ENCODE measurements at places on chromosomes 12 and 14.
A peak's percentile ranks its signal among the peaks of the same experiment; 100 is the strongest.

- no peak for DNase-seq
Observed at GRCh38 chr12:75561921-75562320, 50.5 kb upstream of the KRR1 start.

- no peak for DNase-seq
Observed at GRCh38 chr14:20002319-20002718, 356 bp downstream of the OR4Q2 start.

GRCh38 chr12:23464241-23464812 is 485.1 kb downstream of the SOX5 start:
- DNase-seq = no peak

DNA sequence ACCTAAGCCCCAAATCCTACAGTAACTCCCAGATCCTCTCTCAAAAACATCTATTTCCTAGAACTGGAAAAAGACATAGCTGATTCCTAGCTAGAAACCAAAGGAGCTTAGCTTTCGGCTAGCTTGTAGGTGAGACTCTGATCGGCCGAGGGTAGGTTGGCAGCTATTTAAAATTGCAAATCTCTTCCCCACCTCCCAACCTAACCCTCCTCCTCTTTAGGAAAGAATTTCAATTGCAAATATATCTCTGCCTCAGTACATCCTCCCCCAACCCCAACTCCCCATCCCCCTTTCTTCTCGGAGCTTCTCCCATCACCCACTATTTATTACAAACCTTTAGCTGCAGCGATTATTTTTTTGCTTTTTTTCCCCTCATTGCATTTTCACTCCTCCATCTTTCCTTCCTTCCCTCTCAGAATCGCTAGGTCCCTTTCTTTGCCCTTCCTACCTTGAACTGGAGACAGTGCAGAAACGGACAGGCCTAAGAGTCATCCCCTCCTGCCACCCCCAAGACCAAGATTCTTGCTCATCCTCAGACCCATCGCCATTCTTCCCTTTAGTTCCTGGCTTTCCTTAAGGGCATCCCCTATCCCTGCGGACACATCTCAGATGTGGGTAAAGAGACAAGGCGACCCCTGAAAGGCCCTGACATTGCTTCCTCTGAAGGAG is 13.4 kb downstream of the ZFHX2 start:
- no peak for DNase-seq

GRCh38 chr12:79692860-79693577 is 2.3 kb upstream of the PAWR start:
- DNase-seq = no peak

- DNase-seq = peak; percentile 59
Observed at GRCh38 chr14:104333646-104334423, 195.4 kb downstream of the KIF26A start.

DNA sequence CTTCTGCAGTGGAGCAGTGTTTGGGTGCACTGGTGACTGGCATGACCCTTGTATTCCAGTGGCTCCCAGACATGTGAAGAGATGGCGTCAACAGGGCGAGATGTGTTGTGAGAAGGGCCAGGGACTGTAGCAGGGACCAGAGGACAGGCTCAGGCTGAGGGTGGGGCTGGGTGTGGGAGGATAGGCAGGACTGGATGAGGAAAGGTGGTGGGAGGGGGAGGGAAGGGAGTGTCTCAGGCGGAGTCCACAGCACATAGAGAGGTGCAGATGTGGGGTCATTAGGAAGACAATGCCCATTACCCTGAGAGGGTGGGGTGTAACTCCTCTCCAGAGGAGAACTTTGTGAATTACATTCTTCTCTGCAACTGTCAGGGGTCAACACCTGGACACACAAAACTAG is 78.5 kb downstream of the DICER1 start:
- DNase-seq = no peak

DNA sequence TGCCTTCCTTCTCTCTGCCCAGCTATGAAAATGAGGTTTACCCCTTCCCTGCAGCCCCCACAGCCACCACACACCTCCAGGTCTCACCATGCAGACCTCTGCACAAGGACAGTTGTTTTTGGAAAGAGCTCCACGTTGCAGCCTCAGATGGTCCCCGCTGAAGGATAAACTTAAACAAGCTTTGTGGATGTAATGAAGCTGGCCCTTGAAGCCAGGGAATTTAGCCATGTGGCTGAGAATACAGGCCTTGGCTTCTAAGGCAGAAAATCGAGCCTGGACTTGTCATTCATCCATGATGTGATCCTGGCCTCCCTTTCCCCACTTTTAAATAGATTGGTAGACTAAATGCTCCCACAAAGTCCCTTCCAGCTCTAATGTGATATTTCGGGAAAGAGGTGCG is 79.4 kb downstream of the TBX3 start:
- DNase-seq = no peak

GRCh38 chr14:22991852-22992251 is 9.5 kb upstream of the AJUBA start:
- no peak for DNase-seq

- no peak for DNase-seq
Observed at GRCh38 chr12:117172168-117172567, 18.1 kb downstream of the FBXO21 start.

DNA sequence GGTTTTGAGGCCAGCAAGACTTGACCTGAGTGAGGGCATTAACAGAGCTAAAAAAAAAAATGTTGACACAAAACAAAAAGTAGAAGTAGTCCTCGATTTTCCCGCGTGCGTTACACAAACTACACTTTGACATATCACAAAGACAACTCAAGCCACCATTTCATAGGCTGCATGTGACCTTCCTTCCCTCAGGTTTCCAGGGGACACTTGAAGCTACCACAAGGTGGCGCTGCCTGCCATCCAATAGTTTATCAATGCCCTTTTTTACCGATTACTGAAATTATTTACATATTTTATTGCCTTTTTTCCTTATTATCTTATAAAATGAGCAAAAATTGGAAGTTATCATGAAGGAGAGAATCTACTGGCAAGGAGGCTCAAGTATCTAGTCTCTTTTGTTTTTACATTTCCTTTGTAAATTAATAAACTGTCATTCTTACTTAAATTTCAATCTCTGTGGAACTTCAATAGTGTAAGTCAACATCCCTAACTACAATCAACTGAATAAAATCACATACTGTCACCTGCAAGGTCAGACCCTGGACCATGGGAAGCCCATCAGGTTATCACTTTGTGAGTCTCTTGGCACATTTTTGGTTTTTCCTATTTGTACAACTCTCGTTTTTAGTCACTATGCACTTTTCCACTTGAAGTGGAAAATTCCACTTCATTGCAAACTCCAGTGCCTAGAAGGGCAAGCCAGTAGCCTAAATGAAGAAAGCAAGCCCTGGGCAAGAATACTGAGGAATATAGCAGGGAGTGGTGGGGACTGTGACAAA is 84.6 kb upstream of the CPSF6 start:
- DNase-seq = no peak
